ENCODE measurements at places on chromosomes 1 and 21.

- no peak for DNase-seq
Observed at GRCh38 chr1:116333171-116334014, 39.7 kb upstream of the ATP1A1 start.

DNA sequence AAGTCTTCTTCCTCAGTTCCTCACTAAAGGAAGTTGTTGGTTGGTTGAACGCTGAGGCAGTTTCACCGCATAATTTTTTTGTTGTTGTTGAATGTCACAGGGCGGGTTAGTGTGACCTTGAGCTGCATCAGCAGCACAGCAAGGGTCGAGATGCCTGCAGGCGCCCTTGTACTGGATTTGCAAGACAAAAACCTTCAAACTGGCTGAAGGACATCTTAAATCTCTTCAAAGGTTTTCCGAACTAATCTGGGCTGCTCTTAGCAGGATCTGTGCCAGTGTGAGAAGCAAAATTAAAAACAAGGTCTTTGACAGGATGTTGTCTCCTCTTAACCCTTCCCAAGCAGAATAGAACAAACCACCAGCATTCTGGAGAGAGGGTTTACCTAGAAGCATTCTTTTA is 59.4 kb downstream of the NRIP1 start:
- no peak for DNase-seq

DNA sequence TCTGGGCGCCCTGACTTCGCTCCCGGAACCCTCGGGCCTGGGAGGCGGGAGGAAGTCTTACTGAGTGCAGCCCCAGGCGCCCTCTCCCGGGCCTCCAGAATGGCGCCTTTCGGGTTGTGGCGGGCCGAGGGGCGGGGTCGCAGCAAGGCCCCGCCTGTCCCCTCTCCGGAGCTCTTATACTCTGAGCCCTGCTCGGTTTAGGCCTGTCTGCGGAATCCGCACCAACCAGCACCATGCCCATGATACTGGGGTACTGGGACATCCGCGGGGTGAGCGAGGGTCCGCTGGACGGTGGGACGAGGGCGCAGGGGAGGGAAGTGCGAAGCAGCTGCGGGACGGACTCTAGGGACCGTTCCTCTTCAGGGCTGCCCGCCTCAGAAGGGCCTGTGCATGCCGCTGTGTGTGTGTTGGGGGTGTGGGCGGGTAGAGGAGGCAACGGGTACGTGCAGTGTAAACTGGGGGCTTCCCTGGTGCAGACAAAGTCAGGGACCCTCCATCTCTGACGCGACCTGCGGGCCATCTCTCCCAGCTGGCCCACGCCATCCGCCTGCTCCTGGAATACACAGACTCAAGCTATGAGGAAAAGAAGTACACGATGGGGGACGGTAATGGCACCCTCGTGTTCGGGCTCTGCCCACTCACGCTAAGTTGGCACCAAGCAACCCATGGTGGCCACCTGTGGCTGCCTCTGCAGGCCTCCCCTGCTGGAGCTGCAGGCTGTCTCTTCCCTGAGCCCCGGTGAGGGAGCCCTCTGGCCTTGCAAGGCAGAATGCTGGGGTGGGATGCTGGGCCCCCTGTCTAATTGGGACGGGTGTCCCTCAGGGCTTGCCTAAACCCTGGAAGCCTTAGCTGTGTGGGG is at the start of gene GSTM1:
Gene GSTM1 (plus strand): TSS at position 177 of the 859 bp plus-strand sequence. CDS start 57 bp downstream, at position 234.
- DNase-seq, result no peak

GRCh38 chr1:79648126-79648525 is 641.6 kb upstream of the ADGRL4 start:
- DNase-seq, result no peak

DNA sequence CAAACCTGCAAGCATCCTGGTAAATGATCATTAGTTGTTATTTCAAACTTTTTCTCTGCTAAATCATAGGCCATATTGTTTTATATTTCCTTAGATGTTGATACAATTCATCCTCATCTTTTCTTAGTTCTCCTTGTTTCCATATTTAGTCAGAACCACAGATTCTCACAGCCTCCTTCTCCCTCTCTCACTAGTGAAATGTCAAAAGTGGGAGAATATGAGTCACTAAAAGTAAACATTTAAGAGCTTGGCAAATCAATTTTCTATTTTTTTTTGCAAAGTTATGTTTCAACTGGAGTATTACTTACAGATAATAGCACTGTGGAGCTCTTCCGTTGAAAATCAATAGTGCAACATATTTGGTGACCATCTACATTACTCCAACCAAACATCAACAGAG is 308.8 kb downstream of the COL11A1 start:
- DNase-seq, result no peak

GRCh38 chr1:79478160-79478559 is 471.6 kb upstream of the ADGRL4 start:
- DNase-seq, result no peak

- DNase-seq, result no peak
Observed at GRCh38 chr21:38712071-38712470, 93.7 kb upstream of the ETS2 start.

GRCh38 chr1:5390504-5390903 is 601.7 kb downstream of the NPHP4 start:
- DNase-seq, result no peak

DNA sequence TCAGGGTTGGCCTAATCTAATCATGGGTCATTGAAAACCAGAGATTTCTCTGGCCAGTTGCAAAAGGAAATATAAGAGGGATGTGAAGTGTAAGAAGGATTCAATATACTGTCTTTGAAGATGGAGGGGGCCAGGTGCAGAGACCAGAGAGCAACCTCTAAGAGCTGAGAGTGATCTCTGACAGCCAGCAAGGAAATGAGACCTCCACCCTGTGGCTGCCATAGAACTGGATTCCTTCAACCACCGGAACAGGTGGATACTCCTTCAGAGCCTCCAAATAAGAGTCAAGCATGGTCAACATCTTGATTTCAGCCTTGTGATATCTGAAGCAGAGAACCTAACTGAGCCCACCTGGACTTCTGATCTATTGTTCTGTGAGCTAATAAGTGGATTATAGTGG is 128.4 kb downstream of the CYYR1 start:
- no peak for DNase-seq

DNA sequence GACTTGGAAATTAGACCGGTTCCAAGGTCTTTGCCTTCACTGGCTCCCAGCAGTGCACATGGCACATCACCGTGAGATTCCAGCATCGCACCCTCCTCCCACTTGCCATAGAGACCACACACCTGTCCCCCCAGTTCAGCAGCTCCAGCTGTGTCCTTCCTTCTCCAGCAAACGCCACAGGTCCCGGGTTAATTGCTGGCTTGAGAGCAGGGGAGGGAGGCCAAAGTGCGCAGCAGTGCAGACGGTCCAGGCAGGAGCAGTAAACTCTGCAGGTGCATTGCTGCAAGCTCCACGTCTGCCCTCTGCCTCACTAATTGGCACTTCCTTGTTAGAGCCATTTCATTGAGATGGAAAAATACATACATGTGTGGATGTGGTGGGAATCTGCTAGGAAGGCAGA is 65.3 kb downstream of the KLHDC7A start:
- DNase-seq, result no peak

- no peak for DNase-seq
Observed at GRCh38 chr1:153127296-153127695, 14.0 kb upstream of the SPRR2F start.

GRCh38 chr1:58939666-58940370 is 156.0 kb upstream of the JUN start:
- no peak for DNase-seq

DNA sequence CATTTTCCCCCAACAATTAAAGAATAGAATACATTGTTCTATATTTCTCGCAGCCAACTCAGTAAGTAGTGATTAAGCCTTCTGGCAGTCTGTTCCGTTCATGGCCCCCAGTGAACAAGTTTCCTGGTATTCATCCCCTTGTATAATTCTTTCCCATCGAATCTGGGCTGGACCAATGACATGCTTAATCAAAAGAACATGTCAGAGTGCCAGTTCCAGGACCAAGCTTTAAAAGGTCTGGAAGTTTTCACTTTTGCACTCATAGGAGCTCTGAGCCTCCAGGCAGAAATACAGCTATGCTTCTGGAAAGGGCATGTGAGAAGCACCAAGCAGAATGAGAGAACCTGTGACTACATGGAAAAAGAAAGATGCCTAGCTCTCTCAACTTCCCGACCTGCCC is 22.5 kb upstream of the DPYD start:
- no peak for DNase-seq

GRCh38 chr1:61523229-61523628 is 201.7 kb downstream of the TM2D1 start:
- DNase-seq, result no peak

GRCh38 chr1:57966340-57966739 is 542.5 kb upstream of the DAB1 start:
- DNase-seq, result no peak

DNA sequence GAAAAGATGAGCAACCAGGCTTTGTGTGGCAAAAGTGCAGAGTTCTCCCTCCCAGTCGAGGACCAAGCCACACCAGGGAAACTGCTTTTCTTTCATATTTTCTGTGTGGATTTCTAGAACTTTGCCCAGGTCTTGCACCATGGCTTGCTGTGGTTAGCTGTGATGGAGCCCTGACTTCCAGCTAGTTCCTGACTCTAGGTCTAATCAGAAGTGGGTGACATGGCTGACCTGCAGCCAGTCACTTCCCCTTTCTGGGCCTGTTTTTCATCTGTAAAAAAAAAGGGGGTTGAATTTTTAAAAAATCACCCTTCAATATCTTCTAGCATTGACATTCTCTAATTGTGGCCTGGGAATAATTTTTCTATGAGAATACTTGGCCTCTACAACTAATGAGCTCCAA is 491.2 kb upstream of the USP24 start:
- no peak for DNase-seq

GRCh38 chr1:87796471-87796901 is 467.8 kb downstream of the LMO4 start:
- DNase-seq, result no peak

- DNase-seq, result no peak
Observed at GRCh38 chr1:205205055-205205454, 6.4 kb downstream of the DSTYK start.

DNA sequence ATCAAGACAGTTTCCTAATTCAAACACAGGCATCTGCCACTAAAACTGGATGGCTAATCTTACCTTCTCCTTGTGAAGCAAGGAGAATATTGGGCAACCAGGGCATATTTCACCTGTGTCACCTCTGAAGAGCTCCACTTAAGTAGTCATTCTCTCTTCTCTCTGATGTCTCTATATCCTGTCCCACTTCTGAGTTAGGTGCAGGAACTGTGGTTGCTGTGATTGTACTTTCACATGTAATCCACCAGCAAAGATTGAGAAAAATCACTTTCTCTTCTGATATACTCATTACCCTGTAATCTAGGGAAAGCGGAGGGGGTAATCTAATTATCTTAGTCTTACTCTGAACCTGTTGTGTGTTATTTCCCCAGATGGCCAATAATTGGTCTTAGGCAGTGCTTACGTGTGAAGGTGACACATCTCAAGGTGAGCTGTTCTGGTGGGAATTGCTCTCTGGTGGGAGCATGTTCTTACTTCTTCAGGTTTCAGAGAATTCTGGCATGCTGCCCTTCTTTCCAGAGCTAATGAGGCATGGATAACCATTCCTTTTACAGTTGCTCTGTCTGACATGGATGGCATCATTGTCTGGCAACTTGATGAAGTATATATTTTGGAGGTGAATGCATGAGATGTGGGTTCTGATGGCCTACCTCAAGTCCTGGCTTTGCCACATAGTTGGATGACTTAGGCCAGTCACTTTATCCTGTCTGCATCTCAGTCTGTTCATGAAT is 12.0 kb downstream of the XCL2 start:
- no peak for DNase-seq

DNA sequence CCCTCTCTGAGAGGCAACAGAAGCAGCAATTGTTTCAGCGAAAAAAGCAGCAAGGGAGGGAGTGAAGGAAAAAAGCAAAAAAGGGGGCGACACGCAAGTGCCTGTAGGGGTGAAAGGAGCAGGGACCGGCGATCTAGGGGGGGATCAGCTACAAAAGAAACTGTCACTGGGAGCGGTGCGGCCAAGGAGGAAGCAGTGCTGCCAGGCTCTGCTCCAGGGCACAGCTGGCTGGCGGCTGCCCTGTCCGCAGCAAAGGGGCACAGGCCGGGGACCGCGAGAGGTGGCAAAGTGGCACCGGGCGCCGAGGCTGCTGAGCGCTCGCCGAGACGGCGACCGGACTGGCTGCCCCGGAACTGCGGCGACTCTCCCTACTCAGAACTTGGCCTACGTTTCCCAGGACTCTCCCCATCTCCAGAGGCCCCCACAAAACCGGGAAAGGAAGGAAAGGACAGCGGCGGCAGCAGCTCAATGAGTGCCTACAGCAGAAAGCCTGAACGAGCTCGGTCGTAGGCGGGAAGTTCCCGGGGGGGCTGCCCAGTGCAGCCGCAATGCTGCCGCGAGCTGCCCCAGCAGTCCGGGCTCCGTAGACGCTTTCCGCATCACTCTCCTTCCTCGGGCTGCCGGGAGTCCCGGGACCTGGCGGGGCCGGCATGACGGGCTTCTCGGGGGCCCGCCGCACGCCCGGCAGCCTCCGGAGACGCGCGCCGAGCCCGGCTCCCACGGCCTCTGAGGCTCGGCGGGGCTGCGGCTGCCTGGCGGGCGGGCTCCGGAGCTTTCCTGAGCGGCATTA is 1.0 kb upstream of the CDKN2C start:
- no peak for DNase-seq

DNA sequence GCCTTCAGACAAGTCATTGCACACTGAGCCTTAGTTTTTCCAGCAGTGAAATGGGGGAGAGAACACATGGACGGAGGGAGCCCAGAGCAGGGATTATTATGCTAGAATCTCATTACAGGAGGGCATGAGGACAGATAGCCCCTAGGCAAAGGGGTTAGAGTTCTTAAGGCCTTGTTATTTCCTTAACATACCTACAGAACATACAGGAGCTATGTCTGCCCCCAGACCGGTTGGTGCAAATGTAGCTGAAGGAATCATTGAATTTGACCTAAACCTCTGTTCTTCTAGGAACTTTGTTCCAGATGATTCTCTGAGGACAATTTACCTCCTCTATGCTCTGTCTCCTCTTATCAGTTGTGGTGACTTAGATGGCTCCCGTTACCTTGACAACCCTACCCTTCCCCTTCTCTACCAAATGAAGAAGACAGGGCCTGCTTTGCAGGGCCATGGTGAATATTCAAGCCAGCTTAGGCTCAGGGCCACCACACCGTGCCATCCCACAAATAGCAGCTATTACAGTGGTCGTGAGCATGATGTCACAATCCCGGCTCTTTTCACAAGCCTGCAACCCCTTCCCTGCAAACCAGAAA is 156.9 kb downstream of the IGSF21 start:
- DNase-seq, result no peak

DNA sequence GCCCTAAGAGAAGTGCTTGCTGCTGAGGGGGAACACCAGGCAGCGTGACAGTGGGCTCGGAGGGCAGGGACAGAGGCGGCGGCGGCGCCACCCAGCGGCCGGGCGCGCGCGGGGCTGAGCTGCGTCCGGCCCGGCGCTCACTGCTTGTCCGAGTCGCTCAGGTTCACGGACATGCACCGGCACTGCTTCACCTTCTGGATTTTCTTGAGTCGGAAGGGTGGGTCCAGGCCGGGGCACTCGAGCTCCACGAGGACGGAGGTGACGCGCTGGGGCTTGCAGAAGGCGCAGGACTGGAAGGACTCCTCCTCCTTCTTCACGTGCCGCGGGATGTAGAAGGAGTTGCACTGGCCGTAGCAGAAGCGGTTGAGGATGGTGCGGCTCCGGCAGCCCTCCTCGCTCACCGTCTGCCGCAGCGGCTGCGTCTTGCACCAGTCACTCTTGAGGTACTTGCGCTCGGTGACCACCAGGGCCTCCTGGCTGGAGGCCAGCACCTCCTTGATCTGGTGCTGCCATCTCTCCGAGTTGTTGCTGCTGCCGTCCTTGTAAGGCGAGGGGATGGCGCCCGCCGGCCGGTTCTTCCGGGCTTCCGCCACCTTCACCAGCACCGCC is 119.0 kb downstream of the GREM2 start:
- DNase-seq, result no peak

Measured in T-helper 1 cell (primary cell).